Mucosa of gallbladder (tissue), 1 donor: ENCODE measurements at places on chromosomes 3 and 15.

DNA sequence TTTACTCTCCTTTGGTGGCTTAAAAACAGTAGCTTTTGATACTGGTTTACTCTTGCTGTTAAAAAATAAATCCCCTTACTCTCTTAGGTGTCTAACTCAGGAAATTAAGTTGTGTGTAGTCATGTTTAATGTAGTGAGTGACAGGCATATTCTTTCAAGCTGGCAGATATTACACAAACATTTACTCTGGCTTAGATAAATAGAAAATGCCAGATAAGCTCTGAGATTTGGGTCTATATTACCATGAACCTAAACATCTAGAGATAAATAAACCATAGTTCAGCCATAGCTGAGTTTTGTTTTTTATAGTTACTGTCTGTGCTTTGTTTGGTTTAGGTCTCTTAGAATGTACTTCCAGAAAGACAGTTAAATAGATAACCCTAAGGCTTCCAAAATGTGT lies 2.4 kb downstream of the SEMA6D start:
- no peak for DNase-seq

DNA sequence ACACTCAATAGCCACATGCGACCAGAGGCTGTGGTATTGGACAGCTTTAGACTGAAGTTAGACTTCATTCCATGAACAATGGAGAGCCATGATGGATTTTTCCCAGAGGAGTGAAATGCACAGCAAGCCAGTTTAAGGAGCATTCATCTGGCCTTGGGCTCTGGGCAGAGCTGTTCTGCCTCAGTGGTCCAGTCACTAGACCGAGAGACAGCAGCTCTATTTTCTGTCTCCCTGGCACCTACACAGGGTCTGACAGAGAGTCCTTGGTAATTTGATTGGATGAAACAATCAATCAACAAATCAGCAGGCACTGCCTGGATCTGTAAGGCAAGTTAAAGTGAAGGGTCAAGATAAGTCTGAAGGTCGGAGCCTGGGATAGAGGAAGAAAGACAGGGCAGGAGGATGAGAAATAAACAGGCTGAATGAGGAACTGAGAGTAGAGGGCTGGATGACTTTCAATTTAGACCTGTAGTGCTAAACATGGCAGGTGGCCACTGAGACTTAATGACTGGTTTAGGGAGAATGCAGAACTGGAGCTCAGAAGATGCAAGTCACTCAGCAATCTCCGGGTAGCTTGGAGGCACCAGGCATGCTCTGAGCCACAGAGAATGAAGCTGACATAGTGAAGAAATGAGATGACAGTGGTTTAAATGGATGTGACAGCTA lies 98.5 kb upstream of the SLC25A36 start:
- no peak for DNase-seq

GRCh38 chr3:48112813-48113212 lies 75.4 kb downstream of the CDC25A start:
- DNase-seq, result no peak

DNA sequence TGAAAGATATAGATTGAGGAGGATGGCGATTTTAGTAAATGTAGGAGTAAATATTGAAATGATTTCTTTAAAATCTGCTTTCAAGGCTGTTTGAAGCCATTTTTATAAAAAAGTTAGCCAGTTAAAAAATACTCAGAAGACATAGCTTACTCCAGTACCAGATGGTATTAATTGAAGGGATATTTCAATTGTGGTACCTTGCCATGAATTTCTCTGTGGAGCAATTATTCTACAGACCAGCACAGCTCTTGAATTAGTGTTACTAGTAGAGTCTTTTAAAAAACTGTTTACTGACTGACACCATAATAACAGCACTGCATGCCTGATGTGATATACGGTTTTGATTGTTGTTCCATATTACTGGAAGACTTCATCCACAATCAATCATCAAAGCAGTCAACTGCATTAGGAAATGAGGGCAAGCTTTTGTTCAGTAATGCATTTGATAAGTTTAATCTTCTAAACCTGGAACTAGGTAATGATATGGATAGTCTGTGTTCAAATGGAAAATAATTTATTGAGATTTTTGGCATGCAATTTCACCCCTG lies 106.4 kb downstream of the MFSD1 start:
- no peak for DNase-seq
